ENCODE measurements at places on chromosomes 5 and 9.

DNA sequence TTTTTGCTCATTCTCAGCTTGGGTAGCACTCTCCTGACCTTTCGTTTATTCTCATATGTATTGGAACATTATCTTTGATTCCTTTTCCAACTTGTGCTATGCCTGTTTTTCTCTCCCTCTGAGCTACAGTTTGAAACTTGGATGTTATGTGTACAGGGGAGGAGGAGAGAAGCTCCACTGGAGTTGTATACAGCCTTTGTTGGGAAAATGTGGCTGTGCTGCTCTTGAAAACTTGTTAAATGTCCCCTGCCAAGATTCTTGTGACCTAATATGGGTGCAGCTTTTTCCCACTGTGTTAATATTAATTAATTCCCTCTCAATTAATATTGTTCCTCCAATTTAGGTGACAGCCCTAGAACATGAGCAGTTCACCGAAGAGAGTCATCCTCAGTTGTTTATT is 235.4 kb downstream of the AOPEP start:
- DNase-seq: no peak

DNA sequence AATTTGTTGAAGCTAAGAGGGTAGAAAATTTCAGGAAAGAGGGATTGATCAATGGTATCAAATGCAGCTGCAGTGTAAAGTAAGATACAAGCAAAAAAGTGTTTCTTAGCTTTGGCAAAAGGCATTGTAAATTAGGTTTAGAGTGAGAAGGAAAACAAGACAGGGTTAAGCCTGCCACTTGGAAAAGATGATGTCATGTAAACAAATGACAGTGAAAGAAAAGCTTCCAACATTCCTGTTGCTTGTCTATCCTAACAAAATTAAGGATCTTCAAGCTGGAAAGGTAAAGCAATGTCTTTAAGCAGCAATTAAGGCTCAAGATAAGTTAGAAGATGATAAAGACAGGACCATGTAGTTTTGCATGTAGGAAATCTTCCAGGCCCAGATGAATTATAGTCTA is 139.1 kb upstream of the PPP2R2B start:
- no peak for DNase-seq

DNA sequence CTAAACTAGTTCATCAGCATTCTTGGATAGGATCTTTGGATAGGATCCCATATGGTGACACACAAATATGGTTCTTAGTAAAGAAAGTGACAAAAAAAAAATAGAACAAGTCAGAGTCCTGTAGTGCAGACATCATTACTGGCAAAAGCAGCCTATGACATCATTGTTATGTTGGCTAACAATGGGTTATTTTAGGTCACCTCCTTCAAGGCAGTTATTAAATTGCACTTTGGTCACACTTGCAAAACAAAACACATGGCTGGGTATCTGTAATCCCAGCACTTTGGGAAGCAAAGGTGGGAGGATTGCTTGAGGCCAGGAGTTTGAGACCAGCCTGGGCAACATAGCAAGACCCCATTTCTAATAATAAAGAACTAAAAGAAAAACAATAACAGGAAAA is 185.9 kb downstream of the KIAA0825 start:
- DNase-seq: no peak

DNA sequence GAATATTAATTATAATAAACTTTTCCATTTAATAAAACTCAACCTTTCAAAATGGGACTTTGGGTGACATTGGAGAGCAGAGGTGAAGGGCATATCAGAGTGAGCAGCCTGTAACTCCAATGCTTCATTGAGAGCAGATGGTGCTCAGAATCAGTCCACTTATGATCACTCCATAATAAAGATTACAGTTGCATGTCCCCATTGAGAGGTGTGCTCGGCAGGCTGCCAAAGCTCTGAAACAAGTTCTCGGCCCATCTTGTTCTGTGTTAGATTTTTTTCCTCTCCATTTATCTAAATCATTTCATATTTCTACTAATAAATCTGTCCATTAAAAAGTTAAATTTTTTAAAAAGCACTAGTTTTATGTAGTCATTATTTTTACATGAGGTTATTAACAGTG is 1786.4 kb upstream of the WWC1 start:
- DNase-seq: no peak

DNA sequence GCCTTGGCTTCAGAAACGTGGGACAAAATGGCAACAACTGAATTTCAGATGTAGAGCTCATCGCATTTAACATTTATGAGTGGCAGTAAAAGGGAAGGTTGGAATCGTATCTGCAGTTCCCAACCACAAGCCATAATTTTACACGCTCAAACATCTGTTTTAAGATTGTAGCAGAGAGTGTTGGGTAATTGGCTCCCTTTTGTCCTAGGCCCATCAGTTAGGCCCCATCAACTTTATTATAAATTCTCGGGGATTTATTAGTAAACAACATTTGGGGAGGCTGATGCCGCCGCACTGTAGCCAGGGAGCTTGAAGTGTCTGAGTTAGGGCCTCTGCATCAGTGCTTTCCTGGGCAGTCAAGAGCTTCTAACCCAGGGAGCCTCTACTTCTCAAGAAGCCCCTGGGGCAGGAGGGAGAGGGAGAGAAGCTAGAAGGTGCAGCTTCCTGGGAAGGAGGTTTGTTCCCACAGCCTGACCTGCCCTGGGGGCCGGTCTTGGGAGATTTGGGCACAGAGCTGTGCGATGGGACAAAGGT is 66.2 kb downstream of the HSPA4 start:
- DNase-seq: no peak

DNA sequence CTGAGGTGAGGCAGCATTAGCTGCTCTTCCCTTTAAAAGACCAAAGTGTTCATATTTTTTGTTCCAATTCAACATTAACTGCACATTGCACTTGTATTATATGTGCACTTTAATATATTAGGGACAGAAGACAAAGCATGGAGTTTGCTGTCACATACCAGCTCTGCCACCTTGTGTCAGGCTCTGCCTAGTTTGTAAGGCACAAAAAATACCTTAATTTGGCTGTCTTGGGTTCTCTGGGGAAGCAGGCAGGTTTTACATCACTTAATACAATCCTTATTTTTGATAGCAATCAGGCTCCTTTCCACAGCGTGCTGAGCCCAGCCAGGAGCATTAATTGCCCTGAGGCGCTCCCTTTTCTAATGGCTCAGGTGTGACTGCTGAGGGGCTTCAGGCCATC is 131.8 kb downstream of the SCAMP1 start:
- no peak for DNase-seq

DNA sequence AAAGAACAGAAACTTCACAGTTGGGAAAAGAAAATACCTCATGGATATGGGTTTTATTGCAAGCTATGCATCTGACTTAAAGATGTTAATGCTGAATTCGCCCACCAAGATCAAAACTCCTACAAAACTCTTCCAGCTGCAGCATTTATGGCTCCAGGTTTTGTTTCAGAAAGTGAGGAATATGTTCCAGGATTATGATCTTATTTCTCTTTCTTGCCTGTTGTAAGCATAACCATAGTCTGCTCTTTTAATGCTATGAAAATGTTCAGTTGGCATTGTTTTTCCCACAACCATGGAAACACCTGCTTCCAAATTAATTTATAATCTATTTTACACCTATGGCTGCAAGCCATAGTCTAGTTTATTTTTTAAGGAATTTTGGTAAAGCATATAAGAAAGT is 34.9 kb upstream of the FST start:
- DNase-seq: no peak

GRCh38 chr5:123278284-123278683 is 144.9 kb downstream of the CEP120 start:
- no peak for DNase-seq

- no peak for DNase-seq
Measured at GRCh38 chr5:75185763-75186162, 50.9 kb downstream of the ANKRD31 start.

GRCh38 chr9:16152276-16153101 is 599.6 kb downstream of the CCDC171 start:
- no peak for DNase-seq

DNA sequence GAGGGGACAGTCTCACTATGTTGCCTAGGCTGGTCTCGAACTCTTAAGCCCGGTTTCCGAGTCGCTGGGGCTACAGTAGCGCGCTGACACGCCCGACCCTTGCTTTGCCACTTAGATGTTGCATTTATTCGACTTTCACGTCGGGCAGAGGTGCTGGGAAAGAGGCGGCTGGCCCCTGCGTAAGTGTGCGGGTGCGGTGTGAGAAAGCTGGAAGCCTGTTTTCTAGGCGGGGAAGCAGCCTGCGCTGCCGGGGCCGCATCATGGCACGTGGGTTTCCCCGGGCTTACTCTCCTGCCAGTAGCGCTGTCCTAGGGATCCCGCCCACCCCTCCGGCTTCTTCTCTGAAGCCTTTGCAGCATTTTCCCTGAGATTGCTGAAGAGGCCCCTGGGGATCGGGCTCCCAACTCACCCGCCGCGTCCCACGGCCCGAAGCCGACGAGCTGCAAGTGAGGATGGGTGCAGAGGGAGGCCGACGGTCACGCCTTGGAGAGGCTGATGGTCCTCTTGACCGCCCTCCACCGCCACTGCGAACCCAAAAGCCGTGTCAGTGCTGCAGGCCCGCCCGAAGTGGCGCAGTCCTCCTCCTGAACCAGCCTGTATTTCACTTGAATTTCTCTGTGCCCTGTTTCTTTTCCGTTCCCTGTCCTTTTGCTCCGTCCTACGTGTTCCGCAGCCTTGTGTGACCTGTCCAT is 5.8 kb upstream of the TRIM41 start:
- no peak for DNase-seq

DNA sequence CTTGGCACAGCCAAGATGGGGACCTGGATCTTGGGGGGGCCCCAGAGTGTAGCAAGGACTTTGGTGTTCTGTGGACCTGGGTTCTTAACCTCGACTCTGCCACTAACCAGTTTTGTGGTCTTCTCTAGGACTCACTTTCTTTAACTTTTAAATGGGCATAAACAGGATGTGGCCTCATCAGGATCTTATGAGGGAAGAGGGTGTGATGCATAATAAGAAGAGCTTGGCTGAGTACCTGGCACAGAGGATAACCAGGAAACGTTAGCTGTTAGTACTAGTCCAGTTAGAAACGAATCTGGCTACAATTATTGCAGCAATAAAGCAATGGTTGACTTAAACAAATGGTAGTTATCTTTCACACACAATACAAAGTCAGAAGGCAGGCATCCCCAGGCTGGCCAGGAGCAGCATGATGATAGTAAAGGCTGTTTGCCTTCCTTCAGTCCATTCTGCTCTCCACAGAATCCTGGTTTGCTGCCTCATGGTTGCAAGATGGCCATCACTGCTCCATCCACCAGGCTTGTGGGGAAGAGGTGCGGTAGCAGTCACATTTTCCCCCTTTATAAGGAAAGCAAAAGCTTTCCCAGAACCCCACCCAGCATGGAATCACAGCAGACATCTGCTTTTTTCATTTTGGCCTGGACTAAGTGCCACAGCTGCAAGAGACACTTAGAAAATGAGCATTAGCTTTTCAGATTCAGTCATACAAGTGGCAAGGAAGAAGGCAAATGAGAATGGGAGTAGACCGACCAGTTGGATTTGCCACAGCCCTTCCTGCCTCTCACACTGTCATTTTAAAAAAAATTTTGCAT is 225.0 kb downstream of the AOPEP start:
- no peak for DNase-seq

DNA sequence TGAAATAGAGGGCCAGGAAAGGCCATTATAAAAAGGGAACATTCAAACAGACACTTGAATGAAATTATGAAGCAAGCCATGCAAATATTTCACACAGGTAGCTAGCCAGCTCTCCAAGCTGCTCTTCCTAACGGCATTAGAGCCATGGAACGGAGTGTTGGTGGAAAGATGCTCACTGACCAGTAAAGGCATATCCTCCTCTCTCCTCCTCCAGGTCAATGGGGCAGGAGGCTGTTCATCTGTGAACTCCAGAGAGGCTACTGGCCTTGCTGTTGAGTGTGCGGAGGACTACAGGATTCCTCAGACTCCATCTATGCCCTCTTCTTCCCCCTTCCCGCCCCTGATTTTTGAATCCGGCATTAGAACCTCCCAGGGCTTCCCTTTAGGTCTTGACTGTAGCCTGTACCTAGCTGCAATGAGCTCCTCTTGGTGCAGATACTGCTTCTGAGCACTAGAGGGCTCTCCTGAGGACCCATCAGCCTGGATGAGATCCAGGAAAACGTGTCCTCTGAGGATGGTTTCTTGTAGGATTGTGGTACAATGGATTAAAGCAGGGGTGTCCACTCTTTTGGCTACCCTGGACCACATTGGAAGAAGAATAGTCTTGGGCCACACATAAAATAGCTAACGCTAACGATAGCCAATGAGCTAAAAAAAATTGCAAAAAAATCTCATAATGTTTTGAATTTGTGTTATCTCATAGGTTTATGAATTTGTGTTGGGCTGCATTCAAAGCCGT is 162.2 kb downstream of the SREK1 start:
- DNase-seq: no peak

- no peak for DNase-seq
Measured at GRCh38 chr9:114450181-114450580, 55.1 kb downstream of the WHRN start.

DNA sequence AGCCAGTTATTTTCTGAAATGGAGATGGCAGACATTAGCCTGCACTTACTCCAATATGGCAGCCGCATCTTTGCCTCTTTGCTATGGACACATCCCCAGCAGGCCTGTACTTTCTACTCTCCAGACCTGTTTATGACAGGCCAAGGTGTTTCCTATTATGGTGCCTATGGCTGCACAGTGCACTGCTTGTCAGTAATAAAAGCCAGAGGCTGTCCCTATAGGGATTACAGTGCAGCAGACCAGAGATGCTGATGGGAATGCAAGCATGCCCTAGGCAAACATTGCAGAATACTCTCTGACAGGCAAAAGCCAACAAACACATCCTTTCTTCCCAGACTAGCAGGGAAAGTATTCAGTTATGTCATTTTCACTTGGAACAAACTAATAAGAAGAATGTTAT is 442.9 kb downstream of the RAB3C start:
- no peak for DNase-seq

GRCh38 chr9:110443146-110443865 is 105.6 kb upstream of the TXNDC8 start:
- no peak for DNase-seq

GRCh38 chr5:128193665-128194390 is 110.3 kb downstream of the SLC12A2 start:
- no peak for DNase-seq

DNA sequence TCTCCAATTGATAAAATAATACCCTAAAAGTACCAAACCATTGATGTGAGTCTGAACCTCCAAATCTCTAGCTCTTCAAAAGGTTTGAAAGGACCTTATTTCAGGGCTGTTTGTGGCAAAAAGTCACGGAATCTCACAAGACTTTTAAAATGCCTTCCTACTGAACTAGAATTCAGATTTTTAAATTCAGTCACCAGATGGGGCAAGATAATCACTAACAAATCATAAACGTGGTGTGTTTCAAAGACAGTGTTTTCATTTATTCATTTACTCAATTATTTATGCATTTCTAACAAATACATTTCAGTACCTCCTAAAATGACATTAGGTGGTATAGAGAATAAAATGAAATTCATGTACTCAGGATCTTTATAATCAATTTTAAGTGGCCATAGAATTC is 68.2 kb upstream of the SMC2 start:
- no peak for DNase-seq

DNA sequence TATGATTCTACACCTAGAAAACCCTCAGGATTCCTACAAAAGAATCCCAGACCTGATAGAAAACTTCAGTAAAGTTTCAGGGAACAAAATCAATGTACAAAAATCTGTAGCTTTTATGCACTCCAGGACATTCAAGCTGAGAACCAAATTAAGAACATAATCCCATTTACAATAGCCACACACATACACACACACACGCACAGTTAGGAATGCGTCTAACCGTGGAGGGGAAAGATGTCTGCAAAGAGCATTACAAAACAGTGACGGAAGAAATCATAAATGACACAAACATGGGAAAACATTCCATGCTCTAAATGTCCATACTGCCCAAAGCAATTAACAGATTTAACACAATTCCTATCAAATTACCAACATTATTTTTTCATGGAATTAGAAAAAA is 51.4 kb upstream of the CAST start:
- no peak for DNase-seq

GRCh38 chr5:175590471-175590881 is 67.4 kb upstream of the HRH2 start:
- DNase-seq: no peak

All from cortex of kidney (tissue), 1 donor.